ENCODE measurements at places on chromosomes 2 and 18. TPM values are rescaled to one million over a fixed set of nuclear protein-coding genes. Genes with fewer than 3 reads are reported as not detected.

TTLL4 gene
- 4.8 TPM for polyA plus RNA-seq

GRCh38 chr2:126809340-126809739, 89.3 kb upstream of the TEX51 start:
- peaks cover 2% of the 10 kb centered on the region for H3K27me3 ChIP-seq
- no peaks in the 10 kb centered on the region for H3K4me1 ChIP-seq
- H3K4me3 ChIP-seq, result no peak overlapping the region

AGXT gene
- polyA plus RNA-seq, result not detected

IL37 gene
- polyA plus RNA-seq, result not detected

DNA sequence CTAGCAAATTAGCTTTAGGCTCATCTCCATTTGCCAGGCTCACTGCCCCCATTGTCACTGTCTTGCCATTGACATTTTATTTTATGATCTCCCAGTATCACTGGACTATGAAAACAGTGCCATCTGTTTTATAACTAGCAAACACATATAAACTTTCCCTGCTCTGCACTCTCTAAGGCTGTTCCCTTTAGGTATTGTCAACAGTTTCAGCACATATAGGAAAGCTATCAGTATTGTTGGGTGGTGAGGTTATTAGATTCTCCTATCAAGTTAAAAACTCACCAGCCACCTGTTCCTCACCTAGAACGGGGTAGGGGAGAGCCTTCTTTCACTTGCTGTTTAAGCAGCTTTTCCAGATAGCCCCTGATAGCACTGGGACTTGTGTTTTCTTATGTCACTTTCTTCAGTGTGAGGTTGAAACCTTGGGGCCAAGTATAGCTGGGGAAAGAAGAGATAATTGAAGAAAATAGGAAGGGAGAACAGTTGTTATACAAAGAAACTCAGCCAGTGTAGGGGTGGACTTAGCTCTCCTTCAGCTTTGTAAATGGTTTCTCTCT, 32.5 kb downstream of the CFLAR start:
- no peak for DNase-seq
- peak overlapping the region; percentile 31 for H3K27ac ChIP-seq
- no peak overlapping the region for H3K4me3 ChIP-seq
- H3K4me1 ChIP-seq, result peaks cover 25% of the 10 kb centered on the region
